ENCODE measurements at places on chromosomes 13 and 19. TPM values are rescaled to one million over a fixed set of nuclear protein-coding genes. Genes with fewer than 3 reads are reported as not detected.

DNA sequence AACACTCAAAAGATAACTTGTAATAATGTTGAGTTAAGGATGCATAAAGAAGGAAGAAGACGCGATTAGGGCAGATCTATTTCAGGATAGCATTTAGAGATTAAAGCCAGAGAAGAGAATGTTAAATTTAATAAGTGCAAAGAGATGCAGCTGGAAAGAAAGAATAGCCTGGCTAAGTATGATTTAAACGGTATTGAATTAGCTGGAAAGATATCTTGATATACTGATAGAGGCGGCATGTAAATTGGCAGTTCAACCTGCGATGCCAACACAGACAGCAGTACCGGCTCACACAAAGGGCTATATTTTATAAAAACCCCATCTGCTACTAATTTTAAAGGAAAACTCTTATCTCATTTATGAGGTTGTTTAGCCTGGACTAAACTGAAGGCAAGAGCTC is 121.4 kb downstream of the ENOX1 start:
- no peak overlapping the region for H3K4me3 ChIP-seq
- peaks cover 28% of the 10 kb centered on the region for H3K4me1 ChIP-seq
- peak overlapping the region; percentile 45 for H3K27ac ChIP-seq
- no peak for DNase-seq
- H3K36me3 ChIP-seq, result no peaks in the 10 kb centered on the region

The ZNF738 gene
- total RNA-seq, result 10.6 TPM

The FPR2 gene
- not detected for total RNA-seq

The CEACAM3 gene
- not detected for total RNA-seq

DNA sequence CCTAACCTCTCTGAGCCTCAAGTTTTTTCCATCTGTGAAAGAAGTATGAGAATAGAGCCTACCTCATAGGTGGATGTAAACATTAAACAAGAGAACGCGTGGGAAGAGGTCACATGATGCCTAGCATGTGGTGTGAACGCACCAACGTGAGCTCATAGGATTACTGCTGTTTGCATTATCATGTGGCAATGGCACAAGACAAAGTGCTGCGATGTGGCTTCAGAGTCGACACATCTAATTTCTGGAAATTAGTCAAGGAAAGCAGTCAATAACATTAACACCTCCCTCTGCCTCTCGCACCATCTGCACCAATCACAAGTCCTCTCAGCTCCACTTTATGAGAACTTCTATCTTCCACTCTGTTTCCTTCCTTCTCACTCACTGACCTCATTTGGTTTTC is 489.7 kb downstream of the COG6 start:
- DNase-seq, result no peak
- H3K36me3 ChIP-seq, result no peaks in the 10 kb centered on the region
- no peak overlapping the region for H3K4me3 ChIP-seq
- no peak overlapping the region for H3K27ac ChIP-seq
- H3K27me3 ChIP-seq, result no peaks in the 10 kb centered on the region

GRCh38 chr19:16347706-16348105 is 23.1 kb downstream of the KLF2 start:
- H3K36me3 ChIP-seq, result no peaks in the 10 kb centered on the region
- no peak overlapping the region for H3K27ac ChIP-seq
- peaks cover 3% of the 10 kb centered on the region for H3K4me1 ChIP-seq
- no peak overlapping the region for H3K4me3 ChIP-seq
- no peak for DNase-seq
- H3K27me3 ChIP-seq, result no peaks in the 10 kb centered on the region

Measured in GM23248 (cell line).